ENCODE measurements at places on chromosomes 6 and 20. TPM values are rescaled to one million over a fixed set of nuclear protein-coding genes. Genes with fewer than 3 reads are reported as not detected.

- peak; percentile 66 for DNase-seq
Observed at GRCh38 chr6:31651602-31652191, 764 bp downstream of the BAG6 start.

GRCh38 chr6:89430201-89430962 is 2.6 kb upstream of the ANKRD6 start:
- DNase-seq: no peak

DNA sequence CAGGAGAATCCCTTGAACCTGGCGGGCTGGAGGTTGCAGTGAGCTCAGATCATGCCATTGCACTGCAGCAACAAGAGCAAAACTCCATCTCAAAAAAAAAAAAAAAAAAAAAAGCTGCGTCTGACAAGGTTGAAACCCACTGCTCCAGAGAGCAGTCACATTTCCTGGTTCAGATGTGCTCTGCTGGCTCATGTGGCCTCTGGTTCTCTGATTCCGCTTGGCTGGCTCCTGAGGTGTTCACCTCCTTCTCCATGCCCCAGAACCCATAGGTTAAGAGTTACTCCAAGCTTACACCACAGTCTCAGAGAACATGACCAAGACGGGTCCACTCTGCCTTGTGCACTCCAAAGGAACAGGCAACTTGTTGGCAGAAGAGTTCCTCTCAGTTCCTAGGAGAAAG is 8.8 kb upstream of the CNR1 start:
- DNase-seq: no peak

- DNase-seq: no peak
Observed at GRCh38 chr6:128597004-128597403, 76.6 kb upstream of the PTPRK start.

- no peak for DNase-seq
Observed at GRCh38 chr6:145621776-145622175, 113.5 kb downstream of the EPM2A start.

GRCh38 chr6:37244430-37245310 is 12.9 kb upstream of the TBC1D22B start:
- DNase-seq: no peak

GRCh38 chr20:37919389-37920040 is 16.6 kb downstream of the VSTM2L start:
- DNase-seq: no peak

CNR1 gene
- 0.79 TPM for polyA plus RNA-seq

DCDC2 gene
- 9.1 TPM for polyA plus RNA-seq

LY6G6F gene
- not detected for polyA plus RNA-seq

ACTL10 gene
- not detected for polyA plus RNA-seq

PSMB1 gene
- 265 TPM for polyA plus RNA-seq

SLC22A16 gene
- polyA plus RNA-seq: not detected

POM121L2 gene
- not detected for polyA plus RNA-seq

FYN gene
- 5.8 TPM for polyA plus RNA-seq
